ENCODE measurements at places on chromosomes 6 and 20.

- no peak for DNase-seq
These were observed 187.0 kb downstream of the SYNDIG1 start for GRCh38 chr20:24656391-24656790.

DNA sequence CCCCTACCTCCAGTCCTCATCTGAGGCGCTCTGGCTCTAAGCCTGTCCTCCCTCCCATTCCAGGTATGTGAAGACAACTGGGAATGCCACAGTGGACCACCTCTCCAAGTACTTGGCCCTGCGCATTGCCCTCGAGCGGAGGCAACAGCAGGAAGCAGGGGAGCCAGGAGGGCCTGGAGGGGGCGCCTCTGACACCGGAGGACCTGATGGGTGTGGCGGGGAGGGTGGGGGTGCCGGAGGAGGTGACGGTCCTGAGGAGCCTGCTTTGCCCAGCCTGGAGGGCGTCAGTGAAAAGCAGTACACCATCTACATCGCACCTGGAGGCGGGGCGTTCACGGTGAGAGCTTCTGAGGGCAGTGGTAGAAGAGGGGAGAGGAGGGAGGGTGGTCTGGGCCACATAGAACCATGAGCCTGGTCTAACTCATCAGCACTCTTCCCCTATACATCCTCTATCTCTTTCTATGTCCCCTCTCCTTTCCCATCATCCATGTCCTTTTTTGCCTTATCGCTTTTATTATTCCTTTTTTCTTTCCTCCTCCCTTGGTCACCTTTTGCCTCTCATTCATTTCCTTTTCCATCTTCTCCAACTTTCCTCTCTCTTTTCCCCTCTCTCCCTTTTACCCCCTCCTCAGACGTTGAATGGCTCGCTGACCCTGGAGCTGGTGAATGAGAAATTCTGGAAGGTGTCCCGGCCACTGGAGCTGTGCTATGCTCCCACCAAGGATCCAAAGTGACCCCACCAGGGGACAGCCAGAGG, 3.5 kb downstream of the RING1 start:
- DNase-seq: no peak

- DNase-seq: no peak
These were observed 3.5 kb upstream of the PRIM2 start for GRCh38 chr6:57313711-57314471.

DNA sequence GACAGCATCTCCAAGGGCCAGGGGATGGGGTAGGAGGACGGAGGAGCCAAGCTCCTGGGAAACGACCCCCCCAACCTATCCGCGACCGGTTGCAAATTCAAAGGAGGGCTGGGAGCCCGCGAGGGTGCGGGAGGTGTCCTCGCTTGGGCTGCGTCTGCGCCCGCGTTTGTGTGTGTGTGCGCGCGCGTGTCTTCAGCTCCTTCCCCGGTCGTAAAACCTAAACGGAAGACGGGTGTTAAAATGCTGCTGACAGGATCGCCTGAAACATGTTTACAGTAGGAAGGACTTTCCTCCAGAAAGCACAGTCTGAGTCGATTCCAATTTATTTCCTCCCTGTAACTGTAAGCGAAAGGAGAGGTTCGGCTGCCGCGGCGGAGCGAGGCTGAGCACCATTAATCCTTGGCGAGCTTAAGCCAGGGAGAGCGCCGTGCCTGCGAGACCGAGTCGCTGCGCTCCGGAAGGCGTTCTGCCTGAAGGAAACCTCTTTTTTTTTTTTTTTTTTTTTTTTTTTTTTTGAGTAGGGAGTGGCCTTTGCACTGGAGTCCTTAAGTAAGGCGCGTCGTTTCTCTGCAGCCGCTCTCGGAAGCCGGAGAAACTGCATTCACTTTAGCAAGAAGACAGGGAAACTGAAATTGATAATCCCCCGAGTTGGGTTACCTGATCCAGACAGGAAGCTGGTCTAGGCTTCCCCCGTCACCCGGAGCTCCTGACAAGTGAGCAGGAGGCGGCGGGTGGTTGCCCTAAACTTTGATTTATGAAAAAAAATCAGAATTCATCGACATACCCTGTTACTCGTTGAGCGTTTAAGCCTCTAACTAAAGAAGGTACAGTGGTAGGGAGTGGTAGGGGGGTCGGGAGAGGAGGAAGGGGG, 4.8 kb upstream of the SOX4 start:
- DNase-seq: no peak

- no peak for DNase-seq
These were observed 184.7 kb downstream of the HDGFL1 start for GRCh38 chr6:22754061-22754460.

GRCh38 chr6:290111-290922, 2.0 kb upstream of the DUSP22 start:
- no peak for DNase-seq

GRCh38 chr20:14644306-14645097, 307.1 kb upstream of the FLRT3 start:
- no peak for DNase-seq

- no peak for DNase-seq
These were observed 77.1 kb downstream of the DHX35 start for GRCh38 chr20:39039261-39039660.

- DNase-seq: no peak
These were observed 671.2 kb downstream of the EPHA7 start for GRCh38 chr6:92748131-92748530.

- DNase-seq: no peak
These were observed 425.1 kb upstream of the SULF2 start for GRCh38 chr20:48210111-48211027.

- no peak for DNase-seq
These were observed 110.6 kb downstream of the TRDN start for GRCh38 chr6:123526128-123526527.

DNA sequence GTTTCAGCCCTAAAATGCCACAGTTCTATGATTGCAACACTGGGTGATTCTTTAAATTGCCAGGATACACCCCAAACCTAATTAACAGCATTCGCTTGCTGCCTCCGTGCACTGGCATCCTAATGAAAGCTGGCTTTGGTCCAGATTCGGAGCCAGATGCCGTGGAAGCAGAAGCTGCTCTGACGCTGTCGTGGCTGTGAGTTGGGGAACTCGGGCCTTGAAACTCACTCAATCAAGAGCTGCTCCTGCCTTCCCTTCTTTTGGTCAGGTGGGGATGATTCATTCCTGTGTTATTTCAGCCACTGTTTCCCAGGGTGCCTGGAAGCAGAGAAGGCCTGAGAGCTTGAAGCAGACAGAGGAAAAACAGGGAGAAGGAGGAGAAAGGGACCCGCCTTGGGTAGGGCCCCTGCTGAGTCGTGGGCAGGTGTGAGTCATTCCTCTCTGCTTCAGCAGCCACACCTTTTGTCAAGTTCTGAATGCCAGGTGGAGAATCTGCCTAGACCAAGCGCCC, 36.2 kb upstream of the DSP start:
- no peak for DNase-seq

GRCh38 chr6:148427333-148427732, 84.7 kb downstream of the SASH1 start:
- DNase-seq: no peak

DNA sequence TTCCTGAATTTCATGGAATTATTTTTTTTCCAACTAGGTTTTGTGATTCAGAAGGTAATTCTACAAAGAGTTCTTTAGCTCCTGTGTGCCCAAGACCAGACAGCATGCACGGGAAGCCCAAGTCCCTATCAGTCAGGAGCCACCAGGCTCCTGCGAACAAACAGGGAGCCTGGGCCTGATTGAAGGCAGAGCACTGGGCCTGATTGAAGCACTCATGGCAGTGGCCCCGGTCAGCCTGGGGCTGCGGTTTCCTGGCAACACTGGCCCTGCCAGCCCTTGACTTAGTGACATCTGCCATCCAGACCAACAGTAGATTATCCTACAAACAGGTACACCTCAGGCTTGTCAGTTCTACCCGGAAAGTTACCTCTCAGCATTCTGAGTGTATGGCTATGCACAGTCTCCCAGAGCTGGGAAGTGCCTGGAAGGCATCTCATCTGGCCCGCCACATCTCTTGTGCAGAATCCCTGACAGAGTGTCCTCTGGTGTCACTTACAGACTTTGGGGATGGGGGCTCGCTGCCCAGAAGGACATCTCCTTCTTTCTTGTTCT, 133.8 kb downstream of the VEGFA start:
- DNase-seq: no peak

- DNase-seq: no peak
These were observed 337.2 kb downstream of the SMOC2 start for GRCh38 chr6:168778201-168778600.

GRCh38 chr20:20655883-20656282, 56.6 kb downstream of the RALGAPA2 start:
- DNase-seq: no peak

DNA sequence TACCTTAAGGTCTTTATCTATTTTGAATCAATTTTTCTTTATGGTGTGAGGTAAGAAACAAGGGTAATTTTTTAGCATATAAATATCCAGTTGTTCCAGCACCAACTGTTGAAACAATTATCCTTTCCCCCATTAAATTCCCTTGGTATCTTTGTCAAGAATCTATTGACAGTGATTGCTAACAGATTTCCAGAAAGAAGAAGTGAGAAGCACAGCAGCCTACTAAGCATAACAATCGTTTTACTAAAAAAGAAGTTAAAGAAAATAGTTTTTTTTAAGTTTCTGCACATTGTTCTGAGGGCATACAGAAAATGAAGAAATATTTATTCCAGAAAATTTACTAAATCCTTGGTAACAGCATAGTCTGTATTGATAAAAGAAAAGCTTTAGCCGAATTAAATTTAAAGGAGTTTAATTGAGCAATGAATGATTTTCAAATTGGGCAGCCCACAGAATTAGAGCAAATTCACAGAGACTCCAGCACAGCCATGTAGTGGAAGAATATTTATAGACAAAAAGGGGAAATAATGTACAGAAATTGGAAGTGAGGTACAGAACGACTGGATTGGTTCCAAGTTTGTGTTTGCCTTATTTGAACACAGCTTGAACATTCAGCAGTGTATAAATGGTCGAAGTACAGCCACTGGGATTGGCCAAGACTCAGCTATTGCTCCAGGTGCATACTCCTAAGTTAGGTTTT, 97.9 kb upstream of the UST start:
- DNase-seq: no peak

DNA sequence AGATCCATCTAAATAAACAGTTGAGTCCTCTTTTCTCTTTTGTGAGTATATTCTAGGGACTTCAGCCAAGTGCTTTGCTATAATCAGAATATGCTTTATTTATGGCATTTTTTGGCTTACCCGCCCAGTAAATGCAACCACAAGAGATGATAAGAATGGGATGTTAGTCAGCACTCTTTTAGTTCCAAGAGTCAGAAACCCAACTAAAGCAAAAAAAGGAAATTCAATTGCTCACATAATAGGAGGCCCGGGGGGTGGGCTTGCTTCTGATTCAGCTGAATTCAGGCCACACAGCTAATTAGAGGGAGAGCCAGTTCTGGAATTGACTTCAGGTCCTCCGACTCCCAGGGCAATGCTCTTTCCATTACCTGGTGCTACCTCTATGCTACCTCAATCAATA, 250.6 kb downstream of the FARS2 start:
- no peak for DNase-seq

GRCh38 chr20:60528141-60528540, 569.9 kb downstream of the CDH26 start:
- DNase-seq: no peak

DNA sequence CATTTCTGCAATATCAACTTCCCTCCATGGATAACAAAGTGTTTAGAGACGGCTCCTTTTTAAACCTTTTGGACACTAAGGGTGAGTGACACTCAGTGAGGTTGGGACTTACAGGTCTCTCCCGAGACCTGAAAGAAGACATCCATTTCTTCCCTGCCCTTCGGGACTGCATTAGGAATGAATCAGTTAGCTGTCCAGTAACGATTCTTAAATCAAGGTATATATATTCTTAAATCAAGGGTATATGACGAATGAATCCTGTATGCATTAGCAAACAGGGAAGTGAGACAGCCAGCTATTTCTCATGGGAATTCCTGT, 52.9 kb downstream of the EDN1 start:
- DNase-seq: no peak

GRCh38 chr6:129184324-129184723, 301.4 kb downstream of the LAMA2 start:
- DNase-seq: no peak

Data from stimulated activated CD8-positive, alpha-beta memory T cell treated with anti-CD3 and anti-CD28 coated beads, Interleukin-7, amount 100 ng/mL, for 1 hour (primary cell).